Stimulated activated CD4-positive, alpha-beta T cell treated with anti-CD3 and anti-CD28 coated beads, Interleukin-1b, Interleukin-23, amount 100 ng/mL, for 4 hours (primary cell): ENCODE measurements at places on chromosomes 13 and 19.

GRCh38 chr13:113669755-113670341, 2.8 kb downstream of the GRK1 start:
- no peak for DNase-seq

DNA sequence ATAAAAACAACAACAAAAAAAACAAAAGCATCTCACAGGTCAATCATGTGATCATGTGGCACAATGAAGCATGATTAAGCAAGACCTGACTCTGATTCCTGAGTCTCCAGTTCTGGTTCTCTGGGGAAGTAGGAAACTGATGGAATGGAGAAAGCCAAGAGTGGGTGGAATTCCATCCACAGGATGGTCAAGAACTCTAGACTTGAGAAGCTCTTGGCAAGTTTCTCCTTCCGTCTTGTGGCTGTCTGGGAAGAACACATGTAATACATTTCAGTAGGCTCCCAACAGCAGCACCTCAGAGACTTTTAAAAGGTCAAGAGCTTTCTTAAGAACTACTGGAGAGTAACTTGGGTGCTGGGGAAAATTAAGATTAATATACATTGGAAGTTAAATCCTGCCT, 78.6 kb upstream of the TSHZ3 start:
- no peak for DNase-seq

DNA sequence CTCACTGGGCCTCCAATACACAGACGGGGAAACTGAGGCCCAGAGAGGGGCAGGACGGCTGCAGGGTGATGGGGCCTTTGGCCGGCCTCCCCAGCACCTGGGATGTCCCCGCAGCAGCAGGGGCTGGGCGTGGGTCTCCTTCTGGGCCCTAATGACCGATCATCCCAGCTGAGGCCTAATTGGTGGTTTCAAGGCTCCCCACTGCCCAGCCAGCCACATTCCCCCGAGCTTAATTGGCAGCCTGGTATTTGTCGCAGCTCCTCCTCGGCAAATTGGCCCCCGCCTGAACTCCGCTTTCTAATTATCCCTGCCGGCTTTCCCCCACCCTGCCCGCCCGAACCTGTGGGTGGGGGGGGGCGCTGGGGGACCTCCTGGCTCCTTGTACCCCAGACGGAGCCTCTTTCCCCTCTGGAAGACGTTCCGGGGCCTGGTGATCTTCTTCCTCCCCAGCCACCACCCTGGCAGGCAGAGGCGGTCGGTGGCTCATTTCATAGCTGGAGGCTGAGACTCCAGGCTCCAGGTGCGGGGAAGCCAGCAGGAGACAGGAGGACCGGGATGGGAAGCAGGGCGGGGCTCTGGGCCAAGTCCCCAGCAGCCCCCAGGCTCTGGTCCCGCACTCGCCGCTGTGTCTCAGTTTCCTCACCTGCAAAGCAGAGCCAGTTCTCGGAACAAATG, 27.2 kb upstream of the WDR18 start:
- DNase-seq = no peak

DNA sequence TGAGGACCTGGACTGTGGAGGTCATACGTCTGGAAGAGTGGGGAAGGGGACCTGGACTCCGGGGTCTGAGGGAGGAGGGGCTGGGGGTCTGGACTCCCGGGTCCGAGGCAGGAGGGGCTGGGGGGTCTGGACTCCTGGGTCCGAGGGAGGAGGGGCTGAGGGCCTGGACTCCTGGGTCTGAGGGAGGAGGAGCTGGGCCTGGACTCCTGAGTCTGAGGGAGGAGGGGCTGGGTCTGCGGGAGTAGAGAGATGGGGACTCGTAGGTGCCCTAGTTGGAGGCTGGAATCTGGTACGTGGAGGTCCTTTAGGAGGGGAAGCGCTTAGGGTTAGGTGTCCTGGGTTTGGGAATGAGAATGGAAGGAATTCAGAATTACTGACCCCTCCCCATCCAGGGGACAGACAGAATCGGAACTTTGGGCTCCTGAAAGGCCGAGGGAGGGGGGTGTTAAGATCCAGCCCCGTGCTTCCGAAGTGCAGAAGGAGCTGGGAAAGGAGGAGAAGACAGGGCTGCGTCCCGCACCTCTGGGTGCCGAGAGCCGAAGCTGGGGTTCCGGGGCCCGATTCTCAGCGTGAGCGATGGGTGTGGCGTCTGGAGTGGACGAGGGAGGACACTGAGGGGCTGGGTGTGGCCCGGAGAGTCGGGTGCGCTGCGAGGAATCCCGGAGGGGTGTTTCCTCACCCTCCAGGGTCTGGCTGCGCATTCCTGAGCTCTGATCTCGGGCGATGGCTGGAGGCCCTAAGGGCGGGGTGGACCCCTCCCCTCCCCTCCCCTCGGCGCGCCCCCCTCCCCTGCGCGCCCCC, 608 bp downstream of the MYADM start:
- DNase-seq = peak; percentile 17

DNA sequence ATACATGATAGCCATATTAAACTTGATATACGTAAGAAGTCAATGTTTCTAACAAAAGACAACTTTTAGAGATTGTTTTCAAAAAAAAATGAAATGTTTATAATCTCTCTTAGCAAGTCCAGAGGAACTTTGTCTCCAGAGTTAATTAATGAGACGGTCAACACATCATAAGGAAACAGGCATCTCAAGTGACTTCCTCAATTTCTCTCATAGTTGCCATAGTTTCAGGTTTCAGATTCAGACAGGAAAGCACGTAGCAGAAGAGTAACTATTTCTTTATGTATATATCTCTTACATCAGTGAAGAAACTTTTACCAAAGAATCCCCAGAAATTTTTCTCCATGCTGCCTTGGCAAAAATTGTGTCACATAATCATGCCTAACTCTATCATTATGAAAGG, 159.6 kb upstream of the ATXN8OS start:
- no peak for DNase-seq

DNA sequence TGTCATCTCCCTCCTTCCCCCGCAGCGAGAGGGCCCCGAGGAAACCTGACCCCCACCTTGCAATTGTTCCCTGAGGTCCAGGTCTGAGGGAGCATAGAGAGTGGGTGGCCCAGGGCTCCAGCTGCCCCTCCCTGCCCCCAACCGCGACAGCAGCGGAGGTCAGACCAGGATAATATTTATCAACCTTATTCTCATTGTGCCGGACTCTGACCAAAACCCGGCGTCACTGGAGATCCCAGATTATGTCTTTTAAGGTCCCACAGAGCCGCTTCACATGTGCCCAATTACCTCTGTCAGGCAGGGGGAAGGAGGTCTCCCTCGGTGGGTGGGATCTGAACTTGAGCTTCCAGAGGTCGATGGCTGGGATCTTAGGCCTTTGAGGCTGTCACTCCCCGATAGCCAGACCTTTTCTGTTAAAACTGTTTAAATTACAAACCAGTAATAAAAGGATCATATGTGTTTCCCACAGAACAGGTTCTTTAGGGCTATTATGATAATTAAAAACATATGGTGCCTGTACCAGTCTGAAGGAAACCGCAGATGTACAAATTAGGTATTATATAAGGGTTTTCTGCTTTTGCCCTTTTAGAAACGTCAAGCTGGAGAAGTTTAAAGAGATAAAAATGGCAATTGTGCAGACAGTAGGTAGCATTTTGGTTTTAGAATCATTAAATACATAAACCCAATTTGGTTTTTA, 195.5 kb downstream of the ZNF536 start:
- DNase-seq = no peak

GRCh38 chr13:98909016-98909415, 68.8 kb downstream of the DOCK9 start:
- DNase-seq = no peak

GRCh38 chr13:99894840-99895443, 76.6 kb downstream of the ZIC5 start:
- DNase-seq = no peak

DNA sequence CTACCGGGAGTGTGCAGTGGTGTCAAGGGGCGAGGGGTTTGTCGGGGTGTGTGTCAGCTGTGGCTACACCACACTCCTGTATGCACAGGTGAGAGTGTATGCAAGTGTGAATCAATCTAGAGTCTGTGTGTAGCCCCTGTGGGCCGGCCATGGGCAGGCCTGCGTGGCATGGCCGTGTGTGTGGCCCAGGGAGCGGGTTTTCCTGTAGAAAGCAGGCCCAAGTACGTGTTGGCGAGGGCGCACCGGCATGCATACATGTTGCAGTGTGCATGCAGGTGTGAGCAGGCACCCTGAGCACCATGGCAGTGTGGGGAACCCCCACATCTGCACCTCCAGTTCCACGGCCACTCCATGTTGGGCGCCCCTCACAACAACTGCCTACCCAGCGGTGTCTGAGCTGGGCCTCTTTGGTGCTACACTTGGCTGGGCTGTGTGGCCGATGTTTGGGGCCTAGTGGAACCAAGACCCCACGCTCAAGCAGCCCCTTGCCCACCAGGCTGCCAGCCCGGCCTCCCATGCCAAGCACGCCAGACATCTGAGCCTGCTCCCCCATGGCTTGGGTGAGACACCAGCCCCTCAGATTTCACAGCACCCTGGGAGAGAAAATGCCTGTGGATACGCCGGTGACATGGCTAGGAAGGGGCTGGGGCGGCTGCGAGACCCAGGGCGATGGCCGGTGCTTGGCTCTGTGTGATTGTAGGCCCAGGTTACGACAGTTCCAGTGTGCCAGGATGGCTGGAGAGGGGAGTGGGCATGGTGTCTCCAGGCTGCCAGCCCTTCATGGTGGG, 2.1 kb downstream of the NFIX start:
- DNase-seq = no peak

DNA sequence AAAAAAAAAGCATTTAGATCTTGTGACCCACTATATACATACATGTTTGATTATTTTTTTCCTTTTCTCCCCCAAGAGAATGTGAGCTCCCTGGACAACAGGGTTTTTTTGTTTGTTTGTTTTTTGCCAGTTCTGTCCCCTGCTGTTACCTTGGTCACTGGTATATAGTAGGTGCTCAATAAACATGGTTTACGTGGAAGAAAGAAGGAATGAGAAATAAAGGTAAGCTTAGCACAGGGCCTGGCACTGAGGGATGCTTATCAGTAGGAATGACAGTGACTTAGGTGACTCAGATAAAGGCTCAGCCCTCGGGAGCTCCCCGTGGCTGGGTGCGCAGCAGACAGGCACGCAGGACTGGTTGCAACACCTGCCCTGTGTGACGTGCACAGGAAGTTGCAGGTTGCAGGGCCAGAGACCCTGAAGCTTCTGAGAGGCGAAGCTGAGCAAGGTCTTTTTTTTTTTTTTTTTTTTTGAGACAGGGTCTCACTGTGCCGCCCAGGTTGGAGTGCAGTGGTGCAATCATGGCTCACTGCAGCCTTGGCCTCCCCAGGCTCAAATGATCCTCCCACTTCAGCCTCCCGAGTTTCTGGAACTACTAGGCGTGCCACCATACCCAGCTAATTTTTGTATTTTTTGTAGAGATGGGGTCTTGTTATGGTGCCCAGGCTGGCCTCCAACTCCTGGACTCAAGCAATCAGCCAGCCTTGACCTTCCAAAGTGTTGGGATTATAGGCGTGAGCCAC, 10.3 kb upstream of the PAK4 start:
- DNase-seq = no peak

- DNase-seq = no peak
Measured at GRCh38 chr19:33653684-33654083, 31.9 kb downstream of the CHST8 start.

GRCh38 chr13:20570517-20570916, 3.6 kb downstream of the IFT88 start:
- DNase-seq = no peak

DNA sequence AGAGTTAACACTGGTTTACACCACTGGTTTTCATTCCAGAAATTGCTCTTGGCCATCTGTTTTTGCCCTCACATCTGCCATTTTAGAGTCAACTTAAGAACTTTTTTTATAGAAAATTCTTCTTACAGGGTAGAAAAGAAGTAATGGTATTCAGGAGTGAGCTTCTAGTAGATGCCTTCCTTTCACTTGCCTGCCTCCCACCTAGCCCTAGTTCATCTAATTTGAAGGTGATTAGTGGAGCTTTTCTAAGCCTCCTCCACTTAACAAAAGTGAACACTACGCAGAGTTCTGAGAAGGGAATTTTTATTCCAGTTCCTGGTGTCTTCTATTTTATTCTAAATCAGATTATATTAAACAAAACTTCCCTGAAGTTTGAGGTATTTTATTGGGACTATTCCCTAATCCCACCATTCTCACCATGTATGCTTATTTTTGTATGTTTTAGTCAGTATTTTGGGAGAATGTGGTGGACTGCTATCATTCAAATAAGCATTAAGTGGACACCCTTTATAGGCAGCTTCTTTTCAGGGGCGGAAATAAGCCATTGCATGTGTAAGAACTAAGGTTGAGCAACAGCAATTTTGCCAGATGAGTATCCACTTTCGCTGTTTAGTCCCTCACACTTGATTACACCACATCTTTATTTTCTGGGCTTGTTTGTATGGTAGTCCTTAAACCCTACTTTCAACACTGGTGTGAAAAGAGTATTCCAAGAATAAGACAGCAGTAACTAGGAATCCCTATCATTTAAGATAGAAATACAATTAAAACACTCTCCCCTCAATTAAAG, 156.9 kb downstream of the ENOX1 start:
- DNase-seq = no peak

- DNase-seq = no peak
Measured at GRCh38 chr19:33299051-33299688, 3.2 kb downstream of the CEBPA start.

DNA sequence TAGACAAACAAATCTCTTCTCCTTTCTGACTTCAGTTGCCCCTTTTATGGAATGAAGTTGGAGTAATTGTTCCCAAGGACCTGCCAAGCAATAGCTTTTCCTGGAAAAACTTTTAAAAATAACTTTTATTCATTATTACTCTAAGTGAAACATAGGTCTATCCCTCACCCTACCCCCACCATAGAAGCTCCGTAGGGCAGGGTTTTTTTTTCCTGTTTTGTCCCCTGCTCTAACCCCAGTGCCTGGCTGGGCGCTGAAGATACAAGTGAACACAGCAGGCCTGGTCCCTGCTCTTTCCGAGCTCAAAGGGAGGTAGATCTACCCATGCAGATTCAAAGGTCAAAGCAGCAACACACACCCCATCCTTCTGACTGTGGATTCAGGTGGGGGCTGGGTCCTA, 8.7 kb upstream of the GNG8 start:
- no peak for DNase-seq

GRCh38 chr19:19461671-19462622, 53.4 kb downstream of the TSSK6 start:
- no peak for DNase-seq

- DNase-seq = no peak
Measured at GRCh38 chr13:112161521-112162301, 94.8 kb downstream of the SOX1 start.

GRCh38 chr13:102040812-102041211, 361.0 kb downstream of the FGF14 start:
- no peak for DNase-seq

GRCh38 chr13:47564041-47564440, 437.0 kb downstream of the SUCLA2 start:
- DNase-seq = no peak

- no peak for DNase-seq
Measured at GRCh38 chr13:88074794-88075510, 403.8 kb downstream of the SLITRK5 start.

DNA sequence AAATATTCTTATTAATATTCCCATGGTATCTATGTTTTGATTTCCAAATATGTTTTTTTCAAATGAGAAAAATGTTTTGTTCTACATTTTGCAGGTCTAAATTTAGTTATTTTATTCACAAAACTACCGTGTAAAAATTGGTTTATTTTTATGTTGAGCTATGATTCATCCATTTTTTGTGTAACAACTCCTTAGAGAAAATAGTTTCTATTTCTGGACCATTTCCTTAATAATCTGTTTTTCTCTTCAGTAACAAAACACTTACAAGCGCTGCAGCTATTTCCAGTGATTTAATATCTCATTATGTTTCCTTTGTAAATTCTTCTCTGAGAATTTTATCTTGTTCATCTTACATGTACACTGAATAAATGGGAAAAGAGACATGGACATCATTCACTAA, 550.7 kb upstream of the SLITRK5 start:
- no peak for DNase-seq

- no peak for DNase-seq
Measured at GRCh38 chr19:14056741-14057356, 5.0 kb downstream of the PALM3 start.

- no peak for DNase-seq
Measured at GRCh38 chr19:7522923-7523667, 671 bp downstream of the MCOLN1 start.
